ENCODE measurements at places on chromosomes 16 and 17.

- DNase-seq, result no peak
Measured at GRCh38 chr16:80489173-80489572, 51.6 kb upstream of the DYNLRB2 start.

DNA sequence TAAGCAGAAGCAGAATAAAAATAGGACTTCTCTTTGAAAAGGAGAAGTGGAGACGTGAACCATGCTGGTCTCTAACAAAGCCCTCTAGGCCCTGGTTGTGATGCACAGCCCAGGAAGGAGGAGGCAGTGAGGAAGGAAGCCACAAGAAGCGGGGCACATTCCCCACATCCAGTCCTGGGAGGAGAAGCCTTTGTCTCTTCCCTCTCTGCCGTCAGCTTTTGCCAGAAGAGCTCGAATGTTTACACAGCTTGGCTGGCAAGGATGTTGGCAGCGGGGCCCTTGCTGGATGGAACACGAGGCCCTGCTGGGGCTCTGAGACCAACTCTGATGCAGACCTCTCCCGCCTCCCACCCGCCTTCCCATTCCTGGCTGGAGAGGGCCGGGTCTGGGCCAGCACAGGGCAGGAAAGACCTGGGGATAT, 91.3 kb downstream of the MAF start:
- DNase-seq, result no peak

- DNase-seq, result no peak
Measured at GRCh38 chr16:53974484-53975080, 270.6 kb downstream of the FTO start.

GRCh38 chr17:51189628-51190027, 23.4 kb downstream of the NME2 start:
- DNase-seq, result no peak

- DNase-seq, result no peak
Measured at GRCh38 chr16:8859913-8860881, 8.6 kb downstream of the CARHSP1 start.

- no peak for DNase-seq
Measured at GRCh38 chr17:76027159-76027839, at the start of gene EVPL. TSS of gene EVPL (minus strand) at chr17:76027306. CDS start at chr17:76027198, 108 bp downstream.

- no peak for DNase-seq
Measured at GRCh38 chr17:50036455-50037261, 19.3 kb upstream of the ITGA3 start.

- no peak for DNase-seq
Measured at GRCh38 chr17:15108992-15109391, 156.1 kb downstream of the PMP22 start.

DNA sequence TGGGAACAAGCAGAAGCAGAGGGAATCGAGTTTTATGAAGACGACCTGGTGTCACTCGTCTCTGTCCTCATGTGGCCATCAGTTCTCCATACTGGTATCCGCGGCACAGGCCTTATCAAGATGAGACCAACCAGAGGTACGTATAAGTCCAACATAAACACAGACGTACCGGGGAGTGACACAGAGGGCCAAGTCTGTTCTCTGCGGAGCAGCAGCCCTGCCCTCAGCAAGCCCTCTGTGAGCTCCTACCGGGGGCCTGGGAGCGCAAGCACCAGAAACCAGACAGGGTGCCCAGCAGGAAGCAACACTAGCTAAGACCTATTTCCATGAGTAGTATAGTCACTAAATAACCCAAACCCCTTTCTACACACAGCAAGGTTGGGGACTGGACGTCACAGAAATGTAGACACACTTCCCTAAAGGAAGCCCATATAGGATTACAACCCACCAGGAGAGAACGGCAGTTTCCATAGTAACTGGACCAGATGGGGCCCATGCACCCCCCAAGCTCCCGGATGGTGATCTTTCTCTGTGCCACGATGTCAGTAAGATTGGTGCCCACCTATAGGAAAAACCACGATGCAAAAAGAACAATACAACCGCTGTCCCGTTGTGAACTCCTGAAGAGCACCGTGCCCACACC, 911 bp downstream of the ARL16 start:
- no peak for DNase-seq

GRCh38 chr17:28319598-28319935, 567 bp downstream of the TMEM97 start:
- no peak for DNase-seq

DNA sequence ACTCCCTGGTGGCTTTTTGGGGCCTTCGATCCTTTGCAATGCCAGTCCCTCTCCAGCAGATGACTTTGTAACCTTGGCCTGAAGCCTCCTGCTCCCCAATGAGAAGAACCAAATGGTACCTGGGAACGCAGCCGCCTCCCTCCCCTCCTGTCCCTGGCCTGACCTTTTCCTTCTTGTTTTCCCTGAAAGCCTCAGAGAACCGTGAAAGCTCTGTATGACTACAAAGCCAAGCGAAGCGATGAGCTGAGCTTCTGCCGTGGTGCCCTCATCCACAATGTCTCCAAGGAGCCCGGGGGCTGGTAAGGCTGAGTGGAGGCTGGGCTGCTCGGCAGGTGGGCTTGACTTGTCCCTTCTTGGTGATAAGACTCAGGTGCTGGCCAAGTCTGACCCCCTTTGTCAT, 88.0 kb downstream of the SDR42E1 start:
- DNase-seq, result no peak

GRCh38 chr16:3754081-3754703, 36.9 kb upstream of the TRAP1 start:
- no peak for DNase-seq

DNA sequence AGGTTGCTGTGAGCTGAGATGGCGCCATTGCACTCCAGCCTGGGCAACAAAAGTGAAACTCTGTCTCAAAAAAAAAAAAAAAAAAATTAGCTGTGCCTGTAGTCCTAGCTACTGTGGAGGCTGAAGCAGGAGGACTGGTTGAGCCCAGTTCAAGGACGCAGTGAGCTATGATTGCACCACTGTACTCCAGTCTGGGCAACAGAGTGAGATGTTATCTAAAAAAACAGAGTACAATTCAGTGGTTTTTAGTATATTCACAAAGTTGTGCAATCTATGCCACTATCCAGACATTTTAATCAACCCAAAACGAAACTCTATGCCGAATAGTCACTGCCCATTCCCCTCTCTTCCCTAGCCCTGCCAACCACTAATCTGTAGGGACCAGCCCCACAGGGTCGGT, 25.1 kb downstream of the C16orf54 start:
- DNase-seq, result no peak

DNA sequence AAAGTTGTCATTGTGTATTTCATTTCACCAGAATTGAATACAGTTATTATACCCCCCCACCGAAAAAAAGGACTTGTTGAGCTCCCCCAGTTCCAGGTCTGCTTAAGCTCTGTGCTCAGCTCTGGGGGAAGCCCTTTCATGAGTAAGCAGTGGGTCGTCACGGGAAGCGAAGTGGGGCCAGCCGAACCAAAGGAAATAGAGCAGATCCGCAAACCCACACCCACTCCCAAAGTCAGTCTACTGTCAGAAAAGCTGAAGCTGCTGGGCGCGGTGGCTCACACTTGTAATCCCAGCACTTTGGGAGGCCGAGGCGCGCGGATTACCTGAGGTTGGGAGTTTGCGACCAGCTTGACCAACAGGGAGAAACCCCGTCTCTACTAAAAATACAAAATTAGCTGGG, 50.1 kb downstream of the PECAM1 start:
- DNase-seq, result no peak

DNA sequence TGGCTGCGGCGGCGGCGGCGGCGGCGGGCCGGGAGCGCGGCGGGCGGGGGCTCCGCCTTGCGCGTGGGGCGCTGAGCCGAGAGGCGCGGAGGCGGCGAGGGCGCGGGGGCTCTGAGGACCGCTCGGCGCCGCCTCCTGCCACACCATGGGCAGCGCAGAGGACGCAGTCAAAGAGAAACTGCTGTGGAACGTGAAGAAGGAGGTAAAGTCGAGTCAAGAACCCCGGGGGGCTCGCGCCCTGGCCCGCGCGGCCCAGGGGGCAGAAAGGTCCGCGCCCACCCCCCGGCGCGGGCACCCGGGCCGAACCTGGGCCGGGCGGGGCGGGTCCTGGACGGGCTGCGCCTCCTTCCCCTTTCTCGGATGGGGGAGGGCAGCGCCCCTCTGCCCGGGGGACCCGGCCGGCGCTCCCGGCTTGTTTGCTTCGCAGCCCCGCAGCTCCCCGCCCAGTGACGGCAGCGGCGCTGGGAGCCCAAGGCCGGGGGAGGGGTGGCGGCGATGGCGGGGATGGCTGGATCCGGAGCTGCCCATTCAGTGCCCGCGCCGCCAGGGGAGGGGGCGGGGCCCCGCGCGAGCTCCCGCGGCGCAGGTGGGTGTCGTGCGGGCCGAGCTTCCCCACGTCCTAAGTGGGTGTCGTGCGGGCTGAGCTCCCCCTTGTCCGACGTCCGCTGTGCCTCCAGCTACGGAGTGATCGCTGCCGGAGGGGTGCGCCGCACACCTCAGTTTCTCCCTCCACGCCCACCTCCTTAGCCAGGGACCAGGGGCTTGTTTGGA, 428 bp downstream of the SGSM2 start:
- peak; percentile 13 for DNase-seq

DNA sequence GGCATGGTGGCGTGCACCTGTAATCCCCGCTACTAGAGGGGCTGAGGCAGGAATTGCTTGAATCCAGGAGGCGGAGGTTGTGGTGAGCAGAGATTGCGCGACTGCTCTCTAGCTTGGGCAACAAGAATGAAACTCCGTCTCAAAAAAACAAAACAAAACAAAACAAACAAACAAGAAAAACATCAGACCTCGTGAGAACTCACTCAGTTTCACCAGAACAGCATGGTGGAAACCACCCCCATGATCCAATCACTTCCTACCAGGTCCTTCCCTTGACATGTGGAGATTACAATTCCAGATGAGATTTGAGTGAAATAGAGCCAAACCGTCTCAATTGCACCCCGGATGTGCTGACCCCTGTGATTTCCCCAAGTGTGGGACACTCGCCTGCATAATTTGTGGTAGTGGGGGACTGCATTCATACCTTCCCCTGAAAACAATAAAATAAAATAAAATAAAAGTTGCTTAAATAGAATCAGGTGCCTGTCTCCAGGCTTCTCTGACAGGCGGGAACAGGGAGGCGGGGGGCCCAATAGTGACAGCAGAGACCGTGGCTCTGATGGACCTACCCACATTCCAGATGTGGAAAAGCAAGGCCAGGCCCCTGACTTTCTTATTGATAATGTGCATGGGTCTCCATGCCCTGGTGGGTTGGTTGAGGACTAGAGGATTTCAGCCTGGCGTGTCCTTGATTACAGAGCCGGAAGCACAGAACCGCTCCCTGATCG, 13.1 kb downstream of the ZSCAN10 start:
- DNase-seq, result no peak

DNA sequence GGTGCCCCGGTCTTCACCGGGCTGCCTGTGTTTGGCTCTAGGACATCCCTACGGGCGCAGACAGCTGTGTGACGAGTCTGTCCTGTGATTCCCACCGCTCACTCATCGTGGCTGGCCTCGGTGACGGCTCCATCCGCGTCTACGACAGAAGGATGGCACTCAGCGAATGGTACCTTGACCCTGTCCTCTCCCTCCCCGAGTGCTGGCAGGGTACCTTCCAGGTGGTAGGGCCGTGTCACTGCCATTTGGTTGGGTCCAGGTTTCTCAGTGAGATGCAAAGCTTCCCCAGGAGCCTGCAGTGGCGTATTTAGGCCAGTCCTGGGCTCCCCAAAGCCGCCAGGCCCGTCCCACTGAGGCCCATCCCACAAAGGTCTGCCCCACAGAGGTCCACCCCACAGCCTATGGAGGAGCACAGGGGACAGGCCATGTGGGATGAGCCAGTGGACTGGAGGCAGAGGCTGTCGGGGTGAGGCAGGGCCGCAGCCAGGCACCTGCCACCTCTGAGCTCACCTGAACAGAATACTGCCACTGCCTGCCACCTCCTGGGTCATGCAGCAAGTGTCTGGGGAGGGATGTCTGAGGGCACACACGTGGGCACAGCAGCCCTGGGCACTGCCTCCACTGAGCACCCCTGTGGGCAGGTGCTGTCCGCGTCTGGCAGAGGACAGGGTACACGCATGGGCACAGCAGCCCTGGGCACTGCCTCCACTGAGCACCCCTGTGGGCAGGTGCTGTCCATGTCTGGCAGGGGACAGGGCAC, 31.4 kb upstream of the CHMP6 start:
- no peak for DNase-seq

DNA sequence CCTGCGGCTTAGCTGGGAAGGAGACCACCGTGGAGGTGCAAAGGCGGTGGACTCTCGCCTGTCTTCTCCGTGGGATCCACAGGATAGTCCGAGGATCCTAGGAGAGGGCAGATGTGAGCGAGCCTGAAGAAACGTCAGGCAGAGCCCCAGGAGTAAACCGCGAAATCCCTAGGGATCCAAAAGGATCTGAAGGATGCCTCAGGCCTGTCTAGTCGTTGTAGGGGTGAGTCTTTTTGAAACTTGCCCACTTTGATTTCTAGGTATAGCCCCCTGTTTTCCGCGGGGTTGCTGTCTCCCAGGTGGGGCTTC, 576.5 kb downstream of the KCNJ18 start:
- no peak for DNase-seq

DNA sequence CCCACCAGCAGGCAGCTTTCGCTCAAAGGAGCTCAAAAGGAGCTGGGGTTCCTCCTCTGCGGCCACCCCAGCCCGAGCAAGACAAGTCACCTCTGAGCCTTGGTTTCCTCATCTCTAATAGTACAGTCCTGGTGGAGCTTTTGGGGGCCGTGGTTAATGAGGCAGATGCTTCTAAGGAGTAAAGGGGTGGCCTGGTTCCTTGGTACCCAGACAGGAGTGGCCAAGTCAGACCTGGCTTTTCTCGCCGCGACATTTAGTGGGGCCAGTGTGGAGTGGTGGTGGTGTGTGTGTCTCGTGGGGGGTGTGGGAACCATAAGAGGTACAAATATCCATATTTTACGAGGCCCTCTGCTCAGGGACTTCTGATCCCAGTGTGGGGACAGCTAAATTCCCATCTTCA, 6.7 kb downstream of the FOXF1 start:
- DNase-seq, result no peak

DNA sequence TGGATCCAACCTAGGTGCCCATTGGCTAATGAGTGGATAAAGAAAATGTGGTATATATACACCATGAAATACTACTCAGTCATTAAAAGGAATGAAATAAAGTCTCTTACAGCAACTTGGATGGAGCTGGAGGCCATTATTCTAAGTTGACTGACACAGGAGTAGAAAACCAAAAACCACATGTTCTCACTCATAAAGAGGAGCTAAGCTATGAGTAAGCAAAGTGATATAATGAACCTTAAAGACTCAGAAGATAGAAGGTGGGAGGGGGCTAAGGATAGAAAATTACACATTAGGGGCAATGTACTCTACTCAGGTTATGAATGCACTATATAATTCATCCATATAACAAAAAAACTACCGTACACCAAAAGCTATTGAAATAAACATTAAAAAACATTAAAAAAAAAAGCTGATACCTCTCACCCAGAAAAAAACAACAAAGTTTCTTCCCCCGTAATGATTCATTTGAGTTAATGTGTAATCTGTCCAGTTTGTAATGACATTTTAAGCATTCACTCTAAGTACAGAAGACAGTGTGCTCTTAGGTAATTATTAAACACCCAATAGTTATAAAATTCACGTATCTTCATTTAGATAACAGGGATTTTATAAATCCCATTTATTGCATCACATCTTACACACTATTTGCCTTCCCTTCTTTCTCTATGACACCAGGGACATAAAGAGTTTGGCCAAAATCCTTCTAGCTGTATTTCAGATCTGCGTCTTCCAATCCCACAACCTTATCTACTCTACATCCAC, 941.5 kb downstream of the CDH11 start:
- no peak for DNase-seq
